ENCODE measurements at places on chromosomes 4 and X.
A peak's percentile ranks its signal among the peaks of the same experiment; 100 is the strongest.

- no peak for DNase-seq
These were observed 139.5 kb downstream of the SLC10A7 start for GRCh38 chr4:146382194-146382593.

- DNase-seq = no peak
These were observed 71.7 kb downstream of the SLC2A9 start for GRCh38 chr4:9949573-9949972.

DNA sequence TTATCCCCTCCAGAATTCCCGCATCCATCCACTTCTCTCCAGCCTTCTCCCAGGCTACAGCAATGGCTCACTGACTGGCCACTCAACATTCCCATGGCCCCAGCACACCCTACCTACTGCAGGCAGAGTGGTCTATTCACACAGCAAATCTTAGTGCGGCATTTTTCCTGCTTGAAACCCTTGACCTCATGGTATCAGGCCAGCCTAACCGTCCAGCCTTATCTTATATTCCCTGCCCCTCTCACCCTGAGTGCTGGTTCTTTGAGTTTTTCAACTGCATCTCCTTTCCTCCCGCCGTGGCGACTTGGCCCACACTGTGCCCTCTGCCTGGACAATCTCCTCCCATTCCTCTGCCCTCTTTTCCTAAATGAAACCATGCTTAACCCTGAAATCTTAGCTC, 10.0 kb upstream of the S100G start:
- DNase-seq = no peak

GRCh38 chr4:143296397-143297067, 40.1 kb upstream of the GAB1 start:
- DNase-seq = no peak

DNA sequence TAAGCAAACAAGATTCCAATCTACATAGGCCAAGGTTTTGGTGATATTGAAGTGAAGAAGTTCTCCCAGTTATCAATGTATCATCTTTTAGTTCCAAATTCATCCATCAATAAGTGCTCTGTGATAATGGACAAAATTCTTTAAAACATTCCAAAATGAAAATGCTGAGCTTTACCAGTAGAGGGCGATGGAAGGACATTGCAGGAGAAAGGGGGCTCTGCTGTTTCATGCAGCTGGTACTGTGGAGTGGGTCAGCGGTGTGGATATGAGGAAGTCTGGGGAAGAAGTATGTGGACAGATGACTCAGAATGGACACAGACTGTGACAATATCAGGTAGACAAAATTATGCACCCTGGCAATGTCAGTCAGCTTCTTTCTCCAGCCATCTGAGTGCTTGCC, 46.6 kb upstream of the HS6ST2 start:
- DNase-seq = no peak

DNA sequence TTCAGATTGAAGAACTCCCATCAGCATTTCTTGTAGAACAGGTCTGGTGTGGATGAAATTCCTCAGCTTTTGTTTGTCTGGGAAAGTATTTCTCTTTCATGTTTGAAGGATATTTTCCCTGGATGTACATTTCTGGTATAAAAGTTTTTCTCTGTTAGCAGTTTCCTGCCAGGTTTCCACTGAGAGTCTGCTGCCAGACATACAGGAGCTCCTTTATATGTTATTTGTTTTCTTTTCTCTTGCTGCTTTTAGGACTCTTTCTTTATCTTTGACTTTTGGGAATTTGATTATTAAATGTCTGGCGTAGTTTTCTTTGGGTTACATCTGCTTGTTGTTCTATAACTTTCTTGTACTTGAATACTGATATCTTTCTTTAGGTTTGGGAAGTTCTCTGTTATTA, 486.5 kb downstream of the ARAP2 start:
- no peak for DNase-seq

- no peak for DNase-seq
These were observed 4.3 kb upstream of the MXD4 start for GRCh38 chr4:2266181-2266580.

DNA sequence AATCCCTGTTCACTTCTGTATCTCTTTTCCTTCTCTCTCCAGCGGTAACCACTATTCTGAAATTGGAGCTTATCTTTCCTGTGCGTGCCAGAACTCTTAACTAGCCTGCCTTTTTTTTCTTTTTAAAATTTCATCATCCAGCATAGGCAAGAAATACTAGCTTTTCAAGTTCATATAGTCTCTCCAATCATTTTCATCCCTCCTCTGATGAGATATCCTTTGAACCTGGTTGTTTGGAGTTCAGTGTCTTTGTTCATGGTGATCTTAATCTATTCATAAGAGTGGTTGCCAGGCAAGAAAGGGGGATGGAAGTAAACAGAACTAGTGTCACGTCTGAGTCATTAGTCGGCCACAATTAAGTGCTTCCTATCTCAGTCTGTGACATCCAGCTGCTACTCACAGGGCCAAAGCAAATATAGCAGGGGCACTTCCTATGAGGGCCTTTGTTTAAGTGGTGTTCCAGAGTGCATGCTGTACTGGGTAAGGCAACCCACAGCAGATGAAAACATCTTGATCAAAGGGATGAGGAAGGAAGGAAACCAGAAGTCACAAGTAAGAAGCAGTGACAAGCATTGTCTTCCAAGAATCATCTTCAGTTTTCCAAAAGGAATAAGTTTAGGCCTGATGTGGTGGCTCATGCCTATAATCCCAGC, 56.4 kb upstream of the XIAP start:
- peak; percentile 22 for DNase-seq

GRCh38 chr4:122889726-122890125, 32.7 kb downstream of the NUDT6 start:
- DNase-seq = no peak

- DNase-seq = no peak
These were observed 153.5 kb downstream of the CAMK2D start for GRCh38 chr4:113607998-113608397.

GRCh38 chr4:114041117-114041475, 61.6 kb upstream of the ARSJ start:
- DNase-seq = no peak

DNA sequence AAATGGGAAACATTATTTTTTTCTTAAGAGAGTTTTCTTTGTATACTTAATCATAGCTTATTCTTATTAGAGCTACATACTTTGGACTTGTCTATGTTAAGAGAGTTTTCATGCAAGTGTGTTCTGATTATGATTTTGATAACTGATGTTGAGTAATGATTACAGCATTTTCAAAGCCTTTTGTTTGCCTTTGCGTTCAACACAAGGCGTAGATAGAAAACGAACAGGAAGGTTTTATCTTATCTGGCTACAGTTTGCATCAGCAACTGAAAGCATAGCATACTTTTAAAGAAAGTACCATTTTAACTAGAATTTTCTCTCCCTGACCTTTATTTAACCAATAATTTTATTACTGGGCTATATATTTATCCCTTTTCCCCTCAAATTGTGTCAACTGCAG, 51.6 kb upstream of the PDLIM5 start:
- no peak for DNase-seq

GRCh38 chr4:108637856-108638255, 12.5 kb upstream of the OSTC start:
- no peak for DNase-seq

DNA sequence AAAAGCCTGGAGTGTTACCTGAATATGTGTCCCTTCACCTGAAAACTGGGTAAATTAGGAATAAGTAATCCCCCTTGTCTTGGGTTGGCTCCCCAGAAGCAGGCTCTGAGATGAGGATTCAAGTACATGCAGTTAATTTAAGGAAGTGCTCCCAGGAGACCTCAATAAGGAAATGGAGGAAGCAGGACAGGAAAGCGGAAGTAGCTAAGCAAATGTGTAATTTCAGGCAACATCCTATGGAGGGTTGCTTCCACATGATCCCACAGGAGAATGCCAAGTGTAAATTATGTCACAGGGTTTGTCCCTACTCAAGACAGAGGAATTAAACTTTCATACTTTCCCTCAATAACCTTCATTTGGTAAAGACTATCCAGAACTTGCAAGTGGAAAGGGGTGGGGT, 48.1 kb upstream of the ARHGEF6 start:
- no peak for DNase-seq

- DNase-seq = no peak
These were observed 21.5 kb upstream of the PHKA1 start for GRCh38 chrX:72735561-72735960.

- DNase-seq = no peak
These were observed 123.7 kb downstream of the CBR4 start for GRCh38 chr4:168886351-168886750.

- DNase-seq = no peak
These were observed 70.5 kb downstream of the AFF1 start for GRCh38 chr4:87005369-87005689.

DNA sequence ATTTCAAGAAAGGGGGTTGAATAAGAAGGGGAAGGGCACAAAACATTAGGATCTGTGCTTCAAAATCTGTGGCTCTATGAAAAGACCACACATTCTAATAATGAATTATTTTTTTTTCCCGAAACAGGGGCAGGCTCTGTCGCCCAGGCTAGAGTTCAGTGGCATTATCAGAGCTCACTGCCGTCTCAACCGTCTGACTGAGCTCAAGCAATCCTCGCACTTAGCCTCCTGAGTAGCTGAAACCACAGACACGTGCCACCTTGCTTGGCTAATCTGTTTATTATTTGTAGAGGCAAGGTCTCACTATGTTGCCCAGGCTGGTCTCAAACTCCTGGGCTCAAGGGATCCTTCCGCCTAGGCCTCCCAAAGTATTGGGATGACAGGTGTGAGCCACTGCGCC, 33.4 kb downstream of the ACSL1 start:
- no peak for DNase-seq

DNA sequence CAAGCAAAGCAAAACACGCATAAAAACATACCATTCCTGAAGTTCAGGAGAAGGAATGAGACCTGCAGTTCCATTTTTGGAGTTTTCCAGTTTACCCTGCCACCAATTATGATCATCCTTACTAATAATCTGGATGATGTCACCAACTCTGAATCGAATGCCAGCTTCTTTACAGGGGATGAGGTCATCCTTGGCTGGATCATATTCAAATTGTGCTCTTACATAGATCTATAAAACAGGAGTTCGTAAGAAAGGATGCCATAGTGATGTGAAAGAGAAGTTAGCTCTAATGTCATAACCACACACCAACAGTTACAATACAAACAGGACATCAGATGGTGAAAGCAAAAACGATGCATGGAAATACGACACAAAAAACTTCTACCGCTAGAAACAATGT, 106.5 kb downstream of the NYX start:
- DNase-seq = no peak

- DNase-seq = no peak
These were observed 2.6 kb downstream of the DHRSX start for GRCh38 chrX:2497961-2498780.

- DNase-seq = no peak
These were observed 8.1 kb downstream of the DHRSX start for GRCh38 chrX:2492531-2493218.

DNA sequence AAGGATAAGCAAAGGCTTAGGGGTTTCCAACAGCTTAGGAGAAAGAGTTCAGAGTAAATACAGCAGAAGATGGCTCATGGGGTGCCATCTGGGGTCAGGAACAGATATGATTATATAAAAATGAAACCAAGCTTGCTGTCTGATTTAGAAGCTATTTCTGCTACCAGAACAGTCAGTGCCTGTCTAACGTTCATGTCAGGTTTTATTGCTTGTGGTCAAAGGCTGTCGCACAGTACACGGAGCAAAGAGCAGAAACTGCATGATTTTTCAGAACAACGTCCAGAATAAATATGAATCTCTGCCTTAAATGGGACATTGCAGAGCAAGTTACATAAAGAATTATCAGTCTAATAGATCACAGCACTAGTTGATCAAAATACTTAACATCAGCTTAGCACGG, 17.4 kb downstream of the CETN2 start:
- no peak for DNase-seq

DNA sequence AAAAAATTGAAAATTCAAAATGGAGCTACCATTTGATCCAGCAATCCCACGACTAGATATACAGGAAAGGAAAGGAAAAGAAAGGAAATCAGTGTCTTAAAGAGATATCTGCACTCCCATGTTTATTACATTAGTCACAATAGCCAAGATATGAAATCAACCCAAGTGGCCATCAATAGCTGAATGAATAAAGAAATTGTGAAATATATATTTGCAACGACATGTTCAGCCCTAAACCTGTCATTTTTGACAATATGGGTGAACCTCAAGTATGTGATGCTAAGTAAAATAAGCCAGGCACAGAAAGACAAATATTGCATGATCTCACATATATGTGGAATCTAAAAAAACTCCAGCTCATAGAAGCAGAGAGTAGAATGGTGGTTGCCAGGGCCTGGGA, 155.1 kb downstream of the ANXA5 start:
- DNase-seq = no peak

GRCh38 chr4:77141964-77142645, 14.9 kb upstream of the CCNG2 start:
- DNase-seq = no peak

GRCh38 chr4:167025670-167026069, 208.6 kb downstream of the SPOCK3 start:
- DNase-seq = no peak

DNA sequence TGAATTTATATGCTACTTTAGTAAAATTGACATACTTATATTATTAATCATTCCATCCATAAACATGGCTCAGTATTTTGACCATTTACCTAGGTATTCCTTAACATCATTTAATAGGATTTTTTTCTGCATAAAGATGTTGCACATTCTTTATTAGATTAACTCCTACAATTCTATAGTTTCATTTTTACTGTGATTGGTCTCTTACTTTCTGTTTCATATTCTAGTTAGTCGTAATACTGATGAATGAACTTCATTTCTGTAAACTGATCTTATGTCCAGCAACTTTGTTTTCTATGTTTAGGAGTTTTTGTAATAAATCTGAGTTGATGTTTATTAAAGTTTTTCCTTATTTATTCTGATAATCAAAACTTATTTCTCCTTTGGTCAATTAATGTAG, 278.2 kb upstream of the CXXC4 start:
- DNase-seq = no peak

DNA sequence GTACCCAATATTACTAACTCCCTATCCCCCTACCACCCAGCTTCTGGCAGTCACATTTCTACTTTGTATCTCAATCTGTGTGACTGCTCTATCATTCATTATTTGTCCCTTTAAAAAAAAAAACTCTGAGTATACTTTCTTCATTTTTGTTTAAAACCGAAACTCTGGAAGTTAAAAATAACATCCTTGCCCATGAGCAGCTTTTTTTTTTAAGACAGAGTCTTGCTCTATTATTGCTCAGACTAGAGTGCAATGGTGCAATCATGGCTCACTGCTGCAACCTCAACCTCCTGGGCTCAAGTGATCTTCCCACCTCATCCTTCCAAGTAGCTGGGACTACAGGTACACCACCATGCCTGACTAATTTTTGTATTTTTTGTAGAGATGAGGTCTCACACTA, 15.8 kb downstream of the UBE2K start:
- DNase-seq = no peak

GRCh38 chr4:25928379-25929297, 14.6 kb downstream of the SMIM20 start:
- DNase-seq = no peak

DNA sequence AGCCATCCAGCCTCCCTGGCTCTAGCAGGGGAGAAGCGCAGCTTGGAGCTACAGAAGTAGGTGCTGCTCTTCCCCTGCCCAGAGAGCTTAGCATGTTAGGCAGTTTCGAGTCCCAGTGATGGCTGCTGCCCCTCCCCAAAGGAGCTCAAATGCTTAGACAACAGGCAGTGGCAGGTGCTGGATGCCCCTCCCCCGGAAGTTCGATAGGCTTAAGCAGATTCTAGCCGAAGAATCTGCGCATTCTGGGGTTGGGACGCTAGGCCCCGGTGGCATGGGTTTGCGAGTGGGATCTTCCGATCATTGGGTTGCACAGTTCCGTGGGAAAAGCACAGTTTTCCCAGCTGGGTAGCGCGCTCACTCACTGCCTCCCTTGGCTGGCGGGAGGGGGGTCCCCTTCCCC, 117.2 kb downstream of the MAPK10 start:
- no peak for DNase-seq

GRCh38 chr4:121016611-121017010, 55.7 kb downstream of the NDNF start:
- DNase-seq = no peak

Measured in activated CD4-positive, alpha-beta T cell treated with anti-CD3 and anti-CD28 coated beads, Interleukin-2, amount 10 ng/mL, durations not matched to agents 7 days and 5 days (primary cell).